GM23338 (cell line): ENCODE measurements at places on chromosomes 6 and 20.

- H3K4me3 ChIP-seq = no peak overlapping the region
- H3K27me3 ChIP-seq = no peaks in the 10 kb centered on the region
- H3K4me1 ChIP-seq = peaks cover 15% of the 10 kb centered on the region
- H3K36me3 ChIP-seq = no peaks in the 10 kb centered on the region
- no peak for DNase-seq
Measured at GRCh38 chr20:9758752-9759151, 80.1 kb downstream of the PAK5 start.

GRCh38 chr20:58835231-58835630 is 15.5 kb downstream of the GNAS-AS1 start:
- no peak overlapping the region for H3K4me3 ChIP-seq
- H3K36me3 ChIP-seq = peaks cover 42% of the 10 kb centered on the region
- no peak overlapping the region for H3K27ac ChIP-seq
- peaks cover 13% of the 10 kb centered on the region; the same call in 1 of the 2 replicates for H3K27me3 ChIP-seq

DNA sequence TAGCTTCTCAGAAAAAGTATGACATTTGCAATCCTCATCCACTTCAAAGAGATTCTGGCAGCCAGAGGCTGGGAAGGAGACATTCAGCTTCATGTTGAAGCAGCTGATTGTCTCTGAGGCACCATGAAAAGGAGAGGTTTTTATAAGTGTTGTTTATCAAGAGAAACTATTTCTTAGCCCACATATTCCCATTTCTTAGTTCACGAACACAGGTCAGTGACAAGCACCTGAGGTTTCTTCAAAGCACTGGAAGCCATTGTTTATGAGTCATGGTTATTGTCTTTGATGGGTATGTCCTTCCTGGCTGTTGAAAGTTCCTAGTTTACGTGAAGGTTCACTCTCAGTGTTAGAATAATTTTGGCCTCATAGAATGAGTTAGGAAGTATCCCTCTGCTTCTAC is 3.0 kb upstream of the DDX43 start:
- no peak overlapping the region for H3K27ac ChIP-seq
- peaks cover 4% of the 10 kb centered on the region; the same call in 1 of the 2 replicates for H3K27me3 ChIP-seq
- H3K36me3 ChIP-seq = no peaks in the 10 kb centered on the region

GRCh38 chr6:33578588-33579011 is 1.5 kb downstream of the BAK1 start:
- 0 out of 2 replicates have a peak, but pooled peaks cover 5% of the 10 kb centered on the region for H3K36me3 ChIP-seq
- H3K4me3 ChIP-seq = peak overlapping the region; percentile 98

GRCh38 chr6:747028-747427 is 54.1 kb upstream of the EXOC2 start:
- no peaks in the 10 kb centered on the region for H3K36me3 ChIP-seq
- no peaks in the 10 kb centered on the region for H3K27me3 ChIP-seq
- no peak for DNase-seq
- H3K4me1 ChIP-seq = peaks cover 4% of the 10 kb centered on the region; the same call in 1 of the 2 replicates

GRCh38 chr20:6802227-6802626 is 34.7 kb downstream of the BMP2 start:
- no peaks in the 10 kb centered on the region for H3K36me3 ChIP-seq
- H3K27me3 ChIP-seq = no peaks in the 10 kb centered on the region
- H3K4me3 ChIP-seq = no peak overlapping the region
- no peak overlapping the region for H3K27ac ChIP-seq

- peaks cover 35% of the 10 kb centered on the region for H3K36me3 ChIP-seq
- H3K4me1 ChIP-seq = peaks cover 29% of the 10 kb centered on the region
- H3K4me3 ChIP-seq = peak overlapping the region; percentile 79
- DNase-seq = peak; percentile 60
- H3K27ac ChIP-seq = peak overlapping the region; percentile 92
Measured at GRCh38 chr6:132813173-132813856, 1.1 kb upstream of the RPS12 start.

- peak; percentile 13 for DNase-seq
- H3K27ac ChIP-seq = no peak overlapping the region
- no peaks in the 10 kb centered on the region for H3K4me1 ChIP-seq
- no peaks in the 10 kb centered on the region for H3K36me3 ChIP-seq
Measured at GRCh38 chr6:93746892-93747291, 327.5 kb upstream of the EPHA7 start.

GRCh38 chr6:44119704-44120262 is 7.5 kb downstream of the MRPL14 start:
- no peak for DNase-seq
- H3K4me3 ChIP-seq = no peak overlapping the region
- H3K27me3 ChIP-seq = no peaks in the 10 kb centered on the region
- no peaks in the 10 kb centered on the region; the same call in 1 of the 2 replicates for H3K36me3 ChIP-seq
- peak overlapping the region; percentile 63; the same call in 1 of the 2 replicates for H3K27ac ChIP-seq

GRCh38 chr6:167685654-167686053 is 141.1 kb upstream of the AFDN start:
- DNase-seq = no peak
- peaks cover 4% of the 10 kb centered on the region; the same call in 1 of the 2 replicates for H3K27me3 ChIP-seq
- H3K27ac ChIP-seq = no peak overlapping the region

DNA sequence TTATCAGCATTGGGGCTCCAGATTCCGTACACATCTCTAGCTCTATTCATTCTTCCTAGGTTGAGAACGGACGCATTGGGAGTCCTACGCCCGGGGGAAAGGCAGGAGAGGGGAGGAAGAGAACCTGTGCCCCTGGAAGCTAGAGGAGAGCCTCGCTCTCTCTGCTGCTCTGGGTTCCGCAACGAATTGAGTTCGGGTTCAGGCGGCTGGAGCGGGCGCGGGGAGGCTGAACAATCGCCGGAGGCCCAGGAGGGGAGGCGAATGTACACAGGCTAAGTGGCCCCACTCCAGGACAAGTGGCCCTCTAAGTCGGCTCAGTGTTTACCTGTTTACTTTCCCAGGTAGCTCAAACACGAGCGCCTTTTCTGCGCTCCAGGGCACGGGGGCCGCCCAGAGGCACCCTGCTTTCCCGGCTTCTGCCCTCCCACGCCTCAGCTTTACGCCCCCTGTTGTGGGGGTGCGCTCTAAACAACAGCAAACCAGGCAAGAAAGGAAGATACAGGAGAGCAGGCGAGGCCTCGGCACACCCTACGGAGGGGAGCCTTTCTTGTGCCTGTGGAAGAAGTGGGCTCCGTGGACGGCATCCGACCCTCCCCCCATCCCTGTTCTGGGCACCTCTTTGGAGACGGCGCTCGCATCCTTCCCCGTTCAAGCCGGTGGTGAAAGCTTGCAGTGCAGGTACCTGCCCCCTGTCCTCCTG is 4.6 kb upstream of the NKX2-2 start:
- H3K4me1 ChIP-seq = peaks cover 63% of the 10 kb centered on the region
- H3K27me3 ChIP-seq = peaks cover 91% of the 10 kb centered on the region
- no peaks in the 10 kb centered on the region for H3K36me3 ChIP-seq

GRCh38 chr6:13371421-13372072 is 43.2 kb upstream of the TBC1D7 start:
- H3K36me3 ChIP-seq = no peaks in the 10 kb centered on the region; the same call in 1 of the 2 replicates
- no peak overlapping the region for H3K4me3 ChIP-seq
- no peak for DNase-seq

DNA sequence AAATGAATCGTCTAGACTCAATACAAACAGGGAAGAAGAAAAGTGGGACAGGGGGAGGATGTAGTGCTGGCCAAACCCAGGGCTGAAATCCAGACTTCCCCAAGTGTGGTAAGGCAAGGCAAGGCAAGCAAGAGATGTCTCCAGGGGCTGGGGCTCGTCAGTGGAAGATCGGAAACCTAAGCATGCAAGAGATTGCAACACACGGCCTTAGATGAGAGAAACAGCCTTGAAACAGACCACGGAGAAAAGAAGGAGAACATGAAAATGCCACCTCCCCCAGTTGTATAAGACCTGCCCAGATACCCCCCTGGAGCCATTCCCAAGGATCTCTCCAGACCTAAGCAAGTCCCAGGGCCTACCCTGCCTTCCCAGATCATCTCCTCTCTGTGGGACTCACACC is 20.0 kb downstream of the VEGFA start:
- no peaks in the 10 kb centered on the region for H3K27me3 ChIP-seq
- no peak overlapping the region for H3K27ac ChIP-seq
- no peak overlapping the region for H3K4me3 ChIP-seq
- peaks cover 1% of the 10 kb centered on the region for H3K36me3 ChIP-seq
- DNase-seq = no peak
- no peaks in the 10 kb centered on the region for H3K4me1 ChIP-seq

DNA sequence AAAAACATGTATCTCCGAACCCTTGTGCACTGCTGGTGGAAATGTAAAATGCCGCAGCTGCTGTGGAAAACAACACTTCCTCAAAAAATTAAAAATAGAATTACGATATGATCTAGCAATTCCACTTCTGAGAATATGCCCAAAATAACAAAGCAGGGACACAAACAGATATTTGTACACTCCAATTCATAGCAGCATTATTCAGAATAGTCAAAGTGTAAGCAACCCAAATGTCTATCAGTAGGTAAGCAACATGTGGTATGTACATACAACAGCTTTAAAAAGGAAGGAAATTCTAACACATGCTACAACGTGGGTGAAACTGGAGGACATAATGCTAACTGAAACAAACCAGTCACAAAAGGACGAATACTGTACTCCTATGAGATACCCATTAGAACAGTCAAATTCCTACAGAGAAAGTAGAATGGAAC is 5.7 kb upstream of the RAB5IF start:
- H3K4me1 ChIP-seq = peaks cover 15% of the 10 kb centered on the region
- no peaks in the 10 kb centered on the region for H3K27me3 ChIP-seq
- H3K36me3 ChIP-seq = no peaks in the 10 kb centered on the region
- H3K27ac ChIP-seq = no peak overlapping the region
- no peak for DNase-seq

- no peak for DNase-seq
- peaks cover 5% of the 10 kb centered on the region for H3K27me3 ChIP-seq
- H3K36me3 ChIP-seq = no peaks in the 10 kb centered on the region
- peaks cover 8% of the 10 kb centered on the region; the same call in 1 of the 2 replicates for H3K4me1 ChIP-seq
- H3K4me3 ChIP-seq = no peak overlapping the region
- H3K27ac ChIP-seq = no peak overlapping the region
Measured at GRCh38 chr6:157268835-157269234, 54.5 kb downstream of the TMEM242 start.

GRCh38 chr6:885051-885590 is 192.2 kb upstream of the EXOC2 start:
- H3K4me3 ChIP-seq = no peak overlapping the region
- no peaks in the 10 kb centered on the region for H3K36me3 ChIP-seq
- H3K27me3 ChIP-seq = no peaks in the 10 kb centered on the region
- no peaks in the 10 kb centered on the region; the same call in 1 of the 2 replicates for H3K4me1 ChIP-seq
- no peak overlapping the region for H3K27ac ChIP-seq

DNA sequence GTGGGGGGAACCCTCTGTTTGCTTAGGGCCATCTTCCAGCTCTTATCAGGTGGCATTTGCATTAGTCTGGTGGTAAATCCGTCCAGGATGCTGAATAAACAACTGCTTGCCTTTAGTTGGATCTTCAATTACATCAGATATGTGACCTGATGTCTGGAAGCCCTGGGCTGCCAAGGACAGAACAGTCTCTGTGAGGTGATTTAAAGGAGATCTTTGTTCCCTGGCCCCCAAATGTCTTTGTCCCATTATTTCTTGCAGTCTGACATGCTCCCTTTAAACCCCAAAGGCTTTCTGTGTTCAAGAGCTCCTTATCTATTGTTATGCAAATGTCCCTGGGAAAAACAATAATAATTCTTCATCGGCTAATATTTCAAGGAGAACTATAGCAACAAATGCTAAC is 84.6 kb upstream of the SPTLC3 start:
- no peaks in the 10 kb centered on the region for H3K27me3 ChIP-seq
- H3K4me1 ChIP-seq = peaks cover 25% of the 10 kb centered on the region
- no peaks in the 10 kb centered on the region for H3K36me3 ChIP-seq
- DNase-seq = no peak
- H3K4me3 ChIP-seq = no peak overlapping the region
